Glomerular endothelial cell (primary cell): ENCODE measurements at places on chromosomes 12 and 14. TPM values are rescaled to one million over a fixed set of nuclear protein-coding genes. Genes with fewer than 3 reads are reported as not detected.

- no peak for DNase-seq
Observed at GRCh38 chr12:113159937-113160336, 10.4 kb downstream of the CFAP73 start.

Gene LUM
- total RNA-seq, result 0.73 and 1.9 TPM in 2 replicates

GRCh38 chr14:75150150-75150549 is 23.3 kb upstream of the NEK9 start:
- DNase-seq, result no peak

- no peak for DNase-seq
Observed at GRCh38 chr14:23933108-23933741, 20.3 kb upstream of the DHRS4 start.

Gene GUCY2C
- not detected in 2 replicates for total RNA-seq

Gene PPP4R4
- total RNA-seq, result 0.06 and 0.58 TPM in 2 replicates

GRCh38 chr12:6765634-6766581 is at the start of gene PTMS:
Gene PTMS, plus strand, starts transcription at chr12:6766363. Its CDS starts 343 bp downstream, at chr12:6766706.
- DNase-seq, result no peak

Gene FOXA1
- 0.44 and 3.3 TPM in 2 replicates for total RNA-seq

DNA sequence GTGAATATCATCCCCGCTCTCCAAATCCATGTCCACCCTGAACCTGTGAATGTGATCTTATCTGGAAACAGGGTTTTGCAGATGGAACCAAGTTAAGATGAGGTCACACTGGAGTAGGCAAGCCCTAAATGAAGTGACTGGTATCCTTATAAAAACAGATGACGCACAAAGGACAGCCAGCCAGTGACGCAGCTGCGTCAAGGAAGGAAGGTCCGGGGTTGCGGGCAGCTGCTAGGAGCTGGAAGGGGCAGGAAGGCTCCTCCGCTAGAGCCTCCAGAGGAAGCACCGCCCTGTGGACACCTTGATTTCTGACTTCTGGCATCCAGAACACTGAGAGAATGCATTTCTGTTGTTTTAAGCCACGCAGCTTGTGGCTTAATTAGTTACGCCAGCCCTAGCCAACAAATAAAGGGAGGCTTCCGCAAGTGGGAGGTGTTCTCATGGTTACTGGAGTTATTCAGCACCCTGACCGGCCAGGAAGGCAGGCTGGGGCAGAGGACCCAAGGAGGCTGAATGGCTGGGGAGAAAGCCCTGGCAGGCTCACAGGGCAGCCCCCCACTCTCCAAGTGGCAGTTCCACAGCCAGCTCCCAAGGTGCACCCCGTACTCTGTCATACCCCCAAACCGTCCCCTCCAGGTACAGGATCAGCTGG is 127.6 kb upstream of the NCOR2 start:
- peak; percentile 71 for DNase-seq

- no peak for DNase-seq
Observed at GRCh38 chr12:32419520-32419960, 20.2 kb downstream of the FGD4 start.
